Dorsolateral prefrontal cortex (tissue), 122 donors: ENCODE measurements at places on chromosomes 4 and X.

DNA sequence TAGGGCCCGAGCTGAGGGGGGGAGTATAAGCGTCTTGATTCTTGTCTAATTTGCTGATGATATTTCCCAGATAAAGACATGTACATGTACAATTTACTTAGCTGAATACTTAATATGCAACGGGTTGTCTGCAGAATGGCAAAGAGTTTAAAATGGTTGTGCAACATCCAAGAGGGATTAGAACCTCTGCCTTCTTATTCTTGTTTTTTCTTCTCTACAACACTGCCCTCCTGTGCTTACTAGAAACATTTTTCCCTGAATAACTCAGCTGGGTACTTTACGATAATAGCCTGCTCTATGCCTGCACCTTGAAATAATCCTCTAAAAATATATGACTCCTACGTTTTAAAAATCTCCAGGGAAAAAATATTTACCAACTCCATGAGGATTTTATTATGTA is 41.8 kb downstream of the INTS12 start:
- DNase-seq: no peak

GRCh38 chrX:139533444-139533843 is 2.9 kb downstream of the F9 start:
- DNase-seq: no peak

- no peak for DNase-seq
Measured at GRCh38 chrX:122135070-122135469, 1049.0 kb upstream of the GRIA3 start.

GRCh38 chr4:100286636-100287035 is 96.4 kb upstream of the DDIT4L start:
- no peak for DNase-seq

DNA sequence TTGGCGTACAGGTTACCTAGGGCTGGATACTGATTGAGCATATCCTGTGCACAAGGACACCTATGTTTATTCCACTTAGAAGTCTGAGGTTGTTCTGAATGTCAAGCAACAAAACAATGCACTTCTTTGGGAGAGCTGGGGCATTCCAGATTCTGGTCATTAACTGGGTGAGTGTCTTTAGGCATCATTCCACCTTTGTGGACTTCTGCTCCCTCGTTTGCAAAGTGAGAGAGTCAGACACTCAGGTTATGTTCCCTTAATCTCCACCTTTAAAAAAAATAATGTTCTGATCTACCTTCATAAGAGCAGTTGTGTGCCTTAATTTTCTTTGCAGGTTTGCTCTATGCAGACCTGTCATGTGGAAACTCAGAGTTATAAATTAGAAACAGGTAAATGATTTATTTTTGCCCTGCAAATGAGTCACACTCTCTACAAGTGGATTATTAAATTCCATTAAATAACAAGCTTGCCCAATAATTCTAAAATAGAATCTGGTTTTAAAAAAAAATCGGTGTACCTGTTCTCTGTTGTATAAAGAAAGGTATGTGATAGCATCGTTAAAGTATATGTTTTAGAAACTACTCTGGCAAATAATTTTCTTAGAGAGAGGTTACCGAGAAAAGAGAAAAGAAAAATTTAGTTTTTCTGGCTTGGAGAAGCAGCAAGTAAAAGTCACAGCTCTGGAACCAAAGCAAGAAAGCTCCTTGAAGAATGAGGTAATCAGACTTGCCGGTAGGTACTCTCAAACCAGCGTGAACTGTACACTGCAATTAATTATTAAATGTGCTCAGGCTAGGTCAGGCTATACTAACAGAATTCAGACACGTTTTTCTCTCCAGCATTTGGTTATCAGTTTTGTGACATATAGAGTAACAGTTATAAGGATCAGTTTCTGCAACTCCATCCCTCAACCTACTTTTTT is 93.2 kb downstream of the SORBS2 start:
- DNase-seq: no peak

GRCh38 chrX:126770179-126770578 is 49.4 kb upstream of the PRR32 start:
- DNase-seq: no peak

GRCh38 chr4:68082758-68083157 is 46.9 kb downstream of the TMPRSS11F start:
- no peak for DNase-seq

GRCh38 chr4:151197247-151197646 is 79.7 kb upstream of the PRSS48 start:
- DNase-seq: no peak

DNA sequence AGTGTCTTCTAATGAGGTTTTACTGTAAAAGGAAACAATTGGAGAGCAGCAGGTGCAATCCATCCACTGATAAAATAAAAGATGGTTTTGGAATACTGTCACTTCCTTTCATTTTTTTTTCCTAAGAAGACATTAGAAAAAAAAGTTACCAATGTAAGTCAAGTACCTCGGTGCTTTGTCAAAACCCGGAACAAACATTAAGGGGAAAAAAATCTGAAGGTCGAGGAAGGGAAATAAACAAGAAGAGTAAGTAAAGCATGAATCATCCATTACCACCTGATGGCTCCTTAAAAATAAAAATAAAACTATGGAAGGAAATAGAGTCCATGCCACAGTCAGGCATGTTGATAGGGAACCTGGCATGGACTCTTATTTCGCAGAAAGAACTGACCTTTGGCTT is 15.3 kb upstream of the XPNPEP2 start:
- no peak for DNase-seq

- DNase-seq: no peak
Measured at GRCh38 chrX:11197671-11198070, 86.5 kb downstream of the HCCS start.

- DNase-seq: no peak
Measured at GRCh38 chr4:35734381-35735098, 509.8 kb downstream of the ARAP2 start.

GRCh38 chr4:25757452-25757851 is 101.8 kb downstream of the SLC34A2 start:
- no peak for DNase-seq

- no peak for DNase-seq
Measured at GRCh38 chrX:13001961-13002671, 27.2 kb downstream of the TMSB4X start.

- no peak for DNase-seq
Measured at GRCh38 chr4:2261853-2262144, at the start of gene MXD4. TSS of gene MXD4 (minus strand) at chr4:2262109. CDS start at chr4:2261980, 129 bp downstream.

- no peak for DNase-seq
Measured at GRCh38 chrX:154372612-154373022, 1.8 kb downstream of the FLNA start.

GRCh38 chr4:139509727-139510410 is 46.1 kb downstream of the SETD7 start:
- DNase-seq: no peak

- no peak for DNase-seq
Measured at GRCh38 chr4:112978691-112979472, 70.6 kb upstream of the ANK2 start.

- DNase-seq: no peak
Measured at GRCh38 chrX:38311743-38312142, 15.6 kb downstream of the RPGR start.

GRCh38 chr4:183905081-183905592 is at the start of gene STOX2:
TSS of gene STOX2 (plus strand) at chr4:183905307. CDS start at chr4:183906791, 1,484 bp downstream.
- peak; percentile 89 for DNase-seq

DNA sequence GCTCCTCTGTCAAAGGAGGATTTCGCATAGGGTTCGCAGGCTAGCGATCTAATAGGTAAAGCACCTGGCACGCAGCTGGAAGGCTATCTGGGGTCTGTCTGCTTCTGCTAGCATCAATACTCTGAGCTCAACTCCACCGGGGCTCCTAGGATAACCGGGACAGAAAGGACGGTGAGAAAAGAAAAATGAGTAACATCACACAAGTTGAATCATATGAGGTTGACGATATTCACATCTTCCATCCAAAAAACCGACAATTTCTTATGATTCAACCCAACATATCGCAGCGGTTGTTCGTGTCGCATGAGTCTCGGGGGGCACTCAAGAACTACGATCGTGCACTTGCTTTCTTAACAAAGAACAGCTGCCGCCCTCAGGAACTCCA is 1.8 kb downstream of the PROM1 start:
- no peak for DNase-seq

DNA sequence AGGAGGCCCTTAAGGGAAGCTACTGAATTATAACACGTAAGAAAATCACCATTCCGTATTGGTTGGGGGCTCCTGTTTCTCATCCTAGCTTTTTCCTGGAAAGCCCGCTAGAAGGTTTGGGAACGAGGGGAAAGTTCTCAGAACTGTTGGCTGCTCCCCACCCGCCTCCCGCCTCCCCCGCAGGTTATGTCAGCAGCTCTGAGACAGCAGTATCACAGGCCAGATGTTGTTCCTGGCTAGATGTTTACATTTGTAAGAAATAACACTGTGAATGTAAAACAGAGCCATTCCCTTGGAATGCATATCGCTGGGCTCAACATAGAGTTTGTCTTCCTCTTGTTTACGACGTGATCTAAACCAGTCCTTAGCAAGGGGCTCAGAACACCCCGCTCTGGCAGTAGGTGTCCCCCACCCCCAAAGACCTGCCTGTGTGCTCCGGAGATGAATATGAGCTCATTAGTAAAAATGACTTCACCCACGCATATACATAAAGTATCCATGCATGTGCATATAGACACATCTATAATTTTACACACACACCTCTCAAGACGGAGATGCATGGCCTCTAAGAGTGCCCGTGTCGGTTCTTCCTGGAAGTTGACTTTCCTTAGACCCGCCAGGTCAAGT is 6.9 kb upstream of the MSANTD1 start:
- DNase-seq: no peak

GRCh38 chr4:137678796-137679195 is 146.5 kb upstream of the PCDH18 start:
- no peak for DNase-seq

GRCh38 chrX:40205471-40205870 is 107.7 kb upstream of the BCOR start:
- no peak for DNase-seq

DNA sequence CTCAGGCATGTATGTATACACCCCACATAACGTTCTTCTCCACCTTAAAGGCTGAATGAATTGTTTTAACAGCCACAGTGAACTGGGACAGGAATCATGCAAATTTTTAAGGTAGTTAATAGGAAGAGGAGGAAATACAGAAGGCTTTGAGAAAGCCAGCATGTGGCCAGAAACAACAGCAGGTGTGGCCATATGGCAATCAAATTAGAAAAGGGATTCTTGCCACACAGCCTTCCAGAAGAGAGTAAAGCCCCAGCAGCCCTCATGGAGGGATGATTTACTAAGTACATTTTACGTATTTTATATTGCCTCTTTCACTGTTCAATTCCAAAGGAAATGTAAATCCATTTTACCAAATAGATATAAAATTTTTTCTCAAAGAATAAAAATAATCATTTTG is 792.2 kb downstream of the ADGRL3 start:
- no peak for DNase-seq

DNA sequence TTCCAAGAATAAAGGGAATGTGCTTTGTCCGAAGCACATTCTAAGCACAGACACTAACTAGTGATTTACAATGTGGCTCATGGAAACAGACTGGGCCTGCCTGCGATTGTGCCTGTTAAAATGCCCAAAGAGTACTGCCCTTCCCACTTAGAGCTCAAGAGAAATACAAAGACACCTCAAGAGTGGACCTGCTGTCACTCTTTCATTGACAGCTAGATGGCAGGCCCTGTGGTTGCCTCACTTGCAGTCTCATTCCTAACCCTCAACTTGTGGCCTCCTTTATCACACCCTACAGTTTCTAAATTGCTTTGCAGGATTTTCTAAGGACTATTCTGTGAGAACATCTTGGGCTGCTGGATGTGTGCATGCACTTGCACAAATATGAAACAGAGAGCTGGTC is 331.0 kb upstream of the EMCN start:
- DNase-seq: no peak

DNA sequence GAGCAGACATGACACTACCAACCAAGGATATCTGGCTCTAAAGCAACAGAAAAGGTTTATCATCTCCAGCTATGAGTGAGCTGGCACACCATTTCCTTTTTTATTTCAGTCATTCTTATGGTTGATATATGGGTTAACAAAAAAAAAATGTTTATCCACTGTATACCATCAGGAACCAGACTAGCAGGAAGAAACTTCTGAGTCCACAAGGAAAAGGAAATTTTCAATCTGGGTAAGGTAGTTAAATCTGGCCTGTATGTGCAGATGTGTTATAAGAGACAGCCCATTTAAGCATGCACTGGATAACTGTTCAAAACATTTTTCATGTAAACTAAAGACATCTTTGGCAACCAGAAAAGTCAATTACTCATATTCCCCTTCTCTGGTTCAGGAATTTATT is 35.0 kb downstream of the AMMECR1 start:
- DNase-seq: no peak

DNA sequence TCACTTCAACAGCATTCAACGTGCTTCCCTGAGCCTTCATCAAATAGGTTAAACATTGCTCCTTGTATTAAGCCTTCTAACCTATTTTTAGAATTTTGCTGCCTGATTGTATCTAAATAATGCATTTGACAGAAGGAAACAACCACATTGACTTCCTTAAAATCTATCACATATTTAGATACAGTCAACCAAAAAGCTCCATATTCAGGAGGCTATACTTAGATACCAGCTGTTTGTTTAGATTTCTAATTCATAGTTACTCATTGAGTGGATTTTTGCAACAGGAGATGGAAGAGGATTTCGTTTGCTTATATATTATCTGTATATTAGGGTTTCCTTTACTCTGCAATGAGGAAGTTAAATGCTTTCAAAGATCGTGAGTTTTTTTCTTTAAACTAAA is 241.1 kb upstream of the PPP1R2C start:
- no peak for DNase-seq

DNA sequence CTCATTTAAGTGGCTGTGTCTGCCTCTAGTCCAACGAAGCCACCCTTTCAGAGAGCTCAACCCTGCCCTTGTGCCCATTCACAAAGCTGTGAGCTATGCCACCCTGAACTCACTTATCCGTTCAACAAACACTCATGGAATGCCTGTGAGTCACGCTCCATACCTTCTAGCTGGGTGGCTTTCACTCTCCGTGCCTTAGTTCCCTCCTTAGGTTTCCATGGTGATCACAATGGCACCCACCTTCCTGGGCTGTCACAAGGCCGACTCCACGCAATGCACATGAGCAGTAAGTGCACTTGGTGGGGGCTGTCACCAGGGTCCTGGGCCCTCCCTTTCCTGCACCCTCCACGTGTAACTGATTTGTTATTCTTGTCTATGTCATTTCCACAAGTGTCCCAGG is 37.2 kb upstream of the PPP2R2C start:
- peak; percentile 8 for DNase-seq

- peak; percentile 47 for DNase-seq
Measured at GRCh38 chr4:22573198-22573597, 57.3 kb upstream of the ADGRA3 start.

GRCh38 chrX:141439651-141440050 is 144.9 kb downstream of the SPANXA1 start:
- DNase-seq: no peak

DNA sequence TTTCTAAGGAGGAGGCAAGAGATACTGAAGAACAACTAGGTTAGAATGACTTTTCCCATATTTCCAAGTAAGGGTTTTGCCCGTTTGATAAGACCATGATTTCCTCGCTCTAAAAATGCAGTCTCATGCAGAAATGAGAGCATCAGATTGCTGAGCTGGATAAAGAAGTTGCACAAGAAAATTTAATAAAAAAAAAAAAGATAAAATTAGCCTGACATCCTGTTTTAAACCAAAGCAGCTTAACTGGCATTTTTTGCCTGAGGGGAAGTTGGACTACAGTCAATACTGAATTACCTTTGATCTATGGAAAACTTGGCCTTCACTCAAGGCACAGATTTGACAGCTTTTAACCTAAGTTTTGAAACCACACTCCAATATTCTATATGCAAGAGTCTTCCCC is 208.4 kb downstream of the GASK1B start:
- DNase-seq: no peak
